Activated CD4-positive, alpha-beta T cell treated with anti-CD3 and anti-CD28 coated beads for 36 hours (primary cell): ENCODE measurements at places on chromosomes 1 and 21. TPM values are rescaled to one million over a fixed set of nuclear protein-coding genes. Genes with fewer than 3 reads are reported as not detected.

The MAP3K6 gene
- 8.8 TPM for total RNA-seq

GRCh38 chr1:22285549-22286396 lies 142.9 kb upstream of the WNT4 start:
- DNase-seq, result no peak

DNA sequence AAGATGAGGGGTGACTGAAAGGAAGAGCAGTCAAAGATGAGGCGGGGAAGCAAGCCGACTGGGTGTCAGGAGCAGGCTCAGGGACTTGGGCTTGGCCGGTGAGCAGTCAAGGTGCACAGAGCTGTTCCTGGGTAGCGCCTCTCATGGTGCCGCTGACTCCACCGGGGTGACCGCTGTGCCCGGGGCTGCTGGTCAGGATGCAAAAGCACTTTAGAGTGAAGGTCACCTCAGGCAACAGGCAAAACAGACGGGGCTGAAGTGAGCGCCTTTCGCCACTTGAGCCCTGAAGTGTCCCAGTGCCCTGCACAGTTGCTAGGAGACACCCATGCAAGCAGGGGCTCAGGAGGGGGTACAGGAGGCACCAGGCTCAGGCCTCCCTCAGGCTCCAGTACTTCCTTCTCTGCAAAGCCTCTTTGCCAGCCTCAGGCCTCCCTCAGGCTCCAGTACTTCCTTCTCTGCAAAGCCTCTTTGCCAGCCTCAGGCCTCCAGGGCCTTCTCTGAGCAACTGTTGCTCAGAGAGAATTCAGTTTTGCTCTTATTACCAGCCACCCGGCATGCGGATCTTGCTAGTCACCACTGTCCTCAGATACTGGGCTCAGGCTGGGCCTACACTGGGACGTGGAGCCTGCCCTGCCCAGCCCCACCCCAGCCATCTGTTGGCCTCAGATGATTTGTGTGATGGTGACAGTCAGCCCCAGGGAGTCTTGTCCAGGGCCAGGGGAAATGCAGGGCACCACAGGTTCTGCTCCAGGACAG lies 99.7 kb upstream of the IRF2BP2 start:
- no peak for DNase-seq

DNA sequence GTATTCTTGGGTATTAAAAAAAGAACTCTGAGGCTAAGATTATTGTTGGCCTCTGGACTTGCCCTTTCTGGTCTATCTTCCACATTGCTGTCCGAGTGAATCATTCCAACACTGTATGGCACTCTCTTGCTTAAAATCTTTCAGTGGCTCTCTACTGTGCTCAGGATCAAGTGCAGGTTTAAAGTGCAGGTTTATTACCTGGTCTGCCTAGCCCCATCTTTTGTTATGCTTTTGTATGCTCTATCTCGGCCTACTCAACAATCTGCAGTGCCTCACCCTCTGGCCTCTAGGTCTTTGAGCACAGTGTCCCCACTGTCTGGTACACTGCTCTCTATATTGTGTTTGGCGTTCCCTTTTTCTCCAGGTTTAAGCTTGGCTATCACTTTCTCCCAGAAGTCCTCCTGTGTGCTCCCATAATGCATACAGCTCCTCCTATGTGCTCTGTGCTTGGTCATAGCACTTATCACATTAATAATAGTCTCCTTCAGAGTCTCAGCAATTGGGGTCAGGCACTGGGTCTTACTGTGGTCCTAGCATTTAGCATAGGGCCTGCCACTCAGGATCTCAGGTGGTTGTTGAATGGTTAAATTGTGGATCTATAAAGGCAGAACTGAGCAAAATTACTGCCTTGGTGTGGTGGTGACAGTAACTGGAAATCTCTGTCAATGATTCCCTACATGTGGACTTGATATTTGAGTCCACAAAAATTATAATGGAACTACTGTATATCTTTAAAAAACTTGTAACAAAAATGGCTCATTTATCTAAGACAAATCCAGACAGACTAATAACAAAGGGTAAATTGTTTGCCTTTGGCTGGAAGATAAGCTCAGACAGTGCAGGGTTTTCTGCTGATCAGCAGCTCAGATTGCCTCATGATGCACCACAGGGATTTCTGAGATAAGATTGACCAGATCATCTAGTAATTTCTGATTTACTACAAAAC lies 10.6 kb upstream of the LDLRAD1 start:
- no peak for DNase-seq

DNA sequence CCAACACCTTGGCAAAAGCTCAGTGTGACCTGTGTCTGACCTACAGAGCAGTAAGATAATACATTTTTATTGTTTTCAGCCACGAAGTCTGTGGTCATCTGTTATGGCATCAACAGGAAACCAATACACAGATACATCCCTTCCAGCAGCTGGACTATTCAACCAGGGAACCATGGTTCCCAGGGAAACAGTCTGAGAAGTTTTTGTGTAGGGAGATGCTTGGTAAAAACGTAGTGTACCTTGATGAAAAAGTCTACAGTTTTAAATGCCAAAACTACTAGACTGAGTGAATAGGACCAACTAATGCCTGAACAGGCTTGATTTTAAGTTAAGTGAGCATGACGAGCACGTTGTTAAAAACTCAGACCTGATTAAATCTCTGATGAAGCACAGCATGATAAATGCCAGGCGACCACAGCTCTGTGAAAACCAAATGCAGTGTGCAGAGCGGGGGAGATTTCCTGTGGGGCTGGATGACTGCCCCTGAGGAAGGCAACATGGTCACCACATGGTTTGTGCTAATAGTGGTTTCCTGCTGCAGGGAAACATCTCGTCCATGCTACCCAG lies 228.9 kb downstream of the TNR start:
- peak; percentile 42 for DNase-seq

The TSACC gene
- total RNA-seq, result 0.25 TPM

The VHLL gene
- 0.28 TPM for total RNA-seq

The ST6GALNAC3 gene
- 0.73 TPM for total RNA-seq

- DNase-seq, result no peak
Observed at GRCh38 chr1:107451715-107452114, 310.9 kb downstream of the NTNG1 start.

- DNase-seq, result no peak
Observed at GRCh38 chr1:168216171-168216570, 9.6 kb upstream of the SFT2D2 start.

- no peak for DNase-seq
Observed at GRCh38 chr1:70503358-70503757, 92.3 kb downstream of the CTH start.

- no peak for DNase-seq
Observed at GRCh38 chr1:247494767-247495166, 36.9 kb upstream of the OR2B11 start.

The FHAD1 gene
- 0.21 TPM for total RNA-seq

GRCh38 chr1:21357161-21357560 lies 66.9 kb upstream of the ECE1 start:
- no peak for DNase-seq

The OR14C36 gene
- not detected for total RNA-seq
